ENCODE measurements at places on chromosomes 5 and 9.

GRCh38 chr9:112258106-112258505 lies 75.3 kb downstream of the PTBP3 start:
- no peak for DNase-seq

- peak; percentile 61 for DNase-seq
Measured at GRCh38 chr5:10621832-10622231, 58.0 kb downstream of the ANKRD33B start.

DNA sequence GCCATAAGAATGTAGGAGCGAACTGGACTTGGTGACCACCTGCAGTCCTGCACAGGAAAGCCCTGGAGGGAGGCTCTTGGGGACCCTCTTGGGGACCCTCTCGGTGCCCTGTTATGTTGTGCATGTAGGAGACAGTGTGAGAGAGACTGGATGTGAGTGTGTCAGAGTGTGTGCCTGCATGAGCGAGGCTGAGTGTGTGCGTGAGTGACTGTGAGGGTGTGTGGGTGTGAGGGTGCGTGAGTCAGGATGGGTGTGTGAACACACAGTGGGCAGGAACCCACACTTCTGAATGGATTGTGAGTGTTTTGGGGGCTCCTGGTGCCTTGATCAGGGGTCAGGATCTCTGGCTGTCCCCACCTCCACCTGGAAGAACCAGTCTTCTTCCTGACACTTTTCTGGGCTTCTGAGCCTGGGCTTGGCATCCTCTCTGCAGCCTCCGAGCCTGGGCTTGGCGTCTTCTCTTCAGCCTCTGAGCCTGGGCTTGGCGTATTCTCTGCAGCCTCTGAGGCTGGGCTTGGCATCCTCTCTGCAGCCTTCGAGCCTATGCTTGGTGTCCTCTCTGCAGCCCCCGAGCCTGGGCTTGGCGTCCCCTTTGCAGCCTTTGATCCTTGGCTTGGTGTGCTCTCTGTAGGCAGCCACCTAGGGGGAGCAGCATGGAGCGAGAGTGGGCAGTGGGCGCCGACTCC lies 25.6 kb upstream of the ANKRD33B start:
- no peak for DNase-seq

GRCh38 chr5:94396687-94397086 lies 221.7 kb downstream of the KIAA0825 start:
- no peak for DNase-seq

DNA sequence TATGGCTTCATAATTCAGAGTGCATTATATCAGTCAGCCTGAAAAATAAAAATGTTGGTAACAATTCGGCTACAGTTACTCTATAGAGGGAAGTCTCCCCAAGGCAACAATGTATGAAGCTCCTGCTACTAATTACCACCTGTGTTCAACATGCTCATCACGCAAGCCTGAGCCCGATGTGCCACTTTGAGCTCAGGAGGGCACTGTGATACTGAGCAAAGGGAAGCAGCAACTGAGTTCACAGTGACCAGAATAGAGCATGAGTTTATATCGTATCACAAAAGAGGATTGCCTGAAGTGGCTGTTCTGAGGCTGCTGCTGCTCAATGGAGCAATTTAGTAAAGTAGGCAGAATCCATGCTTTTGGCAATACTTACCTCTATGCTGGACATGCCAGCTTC lies 202.0 kb upstream of the HAPLN1 start:
- no peak for DNase-seq

DNA sequence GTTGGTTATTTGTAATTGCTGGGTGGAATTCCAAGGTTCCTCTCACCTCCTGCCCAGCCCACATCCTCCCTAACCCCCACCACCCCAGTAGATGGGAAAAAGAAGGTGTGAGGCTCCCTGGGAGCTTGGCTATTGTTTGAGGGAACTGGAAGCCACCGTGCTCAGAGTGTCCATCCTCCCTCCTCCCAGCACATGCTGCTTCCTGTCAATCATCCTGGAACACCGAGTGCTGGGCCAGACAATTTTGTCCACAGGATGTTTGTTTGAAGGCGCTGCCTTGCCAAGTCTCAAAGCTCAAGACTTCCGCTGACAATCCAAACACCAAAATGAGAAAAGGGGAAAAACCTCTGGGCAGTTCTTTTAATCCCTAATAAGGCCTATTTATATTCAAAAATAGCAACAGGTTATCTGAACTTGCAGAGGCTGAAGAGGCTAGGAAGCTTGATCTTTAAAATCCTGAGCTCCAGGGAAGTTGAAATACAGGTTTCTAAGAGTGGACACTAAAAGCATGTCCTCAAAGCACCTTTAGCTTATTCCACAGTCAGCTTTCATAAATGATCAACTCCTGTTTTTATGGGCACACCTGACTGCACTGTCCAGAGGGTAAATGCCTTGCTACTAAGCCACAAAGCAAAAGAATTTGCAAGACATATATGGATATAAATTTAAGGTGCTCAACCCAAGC lies 286.7 kb downstream of the NFIB start:
- DNase-seq: peak; percentile 91

DNA sequence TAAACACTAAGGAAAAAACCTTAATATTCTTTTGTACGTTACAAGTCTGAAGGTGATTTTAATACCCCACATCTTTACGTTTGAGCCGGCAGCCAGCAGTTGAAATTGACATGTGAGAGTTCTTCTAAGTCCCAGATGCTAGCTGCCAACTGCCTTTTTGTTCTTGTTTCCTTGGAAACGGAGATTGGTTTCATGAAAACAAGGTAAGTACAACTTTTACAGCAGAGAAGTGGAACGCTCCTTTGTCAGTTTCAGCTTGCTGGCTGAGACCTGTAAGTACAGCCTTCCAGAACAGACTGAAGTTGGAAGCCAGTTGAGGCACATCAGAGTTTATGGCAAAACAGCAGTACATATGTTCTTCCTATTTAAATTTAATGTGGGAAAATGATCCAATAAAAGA lies 1018.4 kb upstream of the ARRDC3 start:
- no peak for DNase-seq

GRCh38 chr5:22947921-22948320 lies 94.8 kb upstream of the CDH12 start:
- no peak for DNase-seq

GRCh38 chr5:121762426-121762825 lies 89.3 kb upstream of the FTMT start:
- no peak for DNase-seq

DNA sequence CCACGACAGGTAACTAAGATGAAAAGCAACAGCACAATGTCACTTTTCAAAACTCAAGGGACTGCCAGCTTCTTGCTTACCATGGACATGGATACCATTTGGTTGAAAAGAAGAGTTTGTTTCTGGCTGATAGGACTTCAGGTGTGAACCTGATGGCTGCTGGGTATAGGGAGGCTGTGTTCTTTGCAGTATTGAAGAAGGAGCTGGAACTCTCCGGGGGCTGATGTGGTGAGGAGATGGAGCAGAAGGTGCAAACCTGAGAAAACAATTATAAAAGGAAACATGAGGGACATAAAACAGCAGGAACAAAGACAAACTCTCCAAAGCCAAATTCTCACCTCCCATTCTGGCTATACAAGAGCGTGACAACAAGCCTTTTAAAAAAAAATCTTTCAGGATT lies 330.1 kb upstream of the RFX3 start:
- no peak for DNase-seq

DNA sequence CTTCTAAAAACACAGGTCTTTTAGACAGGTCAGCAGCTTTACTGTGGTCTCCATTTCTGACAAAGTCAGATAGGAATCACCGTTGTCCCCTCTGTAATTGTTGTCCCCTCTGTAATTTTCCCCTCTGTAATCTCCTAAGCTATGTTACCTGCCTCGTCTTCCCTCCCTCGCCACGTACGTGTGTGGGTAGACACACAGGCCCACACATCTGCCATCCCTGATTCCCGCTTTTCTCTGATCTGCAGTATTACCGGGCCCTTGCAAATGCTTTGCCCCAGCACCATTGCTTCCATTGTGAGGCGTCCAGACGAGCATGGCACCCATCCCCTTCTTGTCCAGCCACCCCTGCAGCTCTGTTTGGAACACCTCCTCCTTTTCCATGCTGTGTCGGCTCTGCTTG lies 45.0 kb upstream of the POMT1 start:
- DNase-seq: no peak

- DNase-seq: no peak
Measured at GRCh38 chr9:2740616-2741015, 23.3 kb downstream of the KCNV2 start.

DNA sequence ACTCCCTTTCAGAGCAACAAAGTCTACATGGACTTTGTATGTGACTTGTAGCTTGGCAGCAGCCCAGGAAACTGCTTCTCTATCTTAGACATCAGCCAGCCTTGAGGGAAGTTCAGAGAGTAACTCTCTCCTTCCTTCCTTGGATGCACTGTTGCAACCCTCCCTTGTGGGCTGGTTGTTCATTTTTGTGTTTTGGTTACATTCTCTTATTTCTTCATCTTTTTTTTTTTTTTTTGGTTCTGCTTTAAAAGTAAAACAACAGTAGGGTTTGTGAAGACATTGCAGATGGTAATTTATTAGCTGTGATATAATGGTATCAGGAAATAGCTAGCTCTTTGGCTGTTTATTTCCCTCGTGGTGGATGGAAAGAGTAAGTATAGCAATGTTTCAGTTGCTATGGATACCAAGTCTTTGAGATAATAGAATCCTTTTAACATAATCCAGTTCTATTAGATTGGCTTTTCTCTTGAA lies 97.9 kb upstream of the MAMDC2 start:
- peak; percentile 25 for DNase-seq

- DNase-seq: no peak
Measured at GRCh38 chr9:105333076-105333475, 88.6 kb downstream of the SLC44A1 start.

DNA sequence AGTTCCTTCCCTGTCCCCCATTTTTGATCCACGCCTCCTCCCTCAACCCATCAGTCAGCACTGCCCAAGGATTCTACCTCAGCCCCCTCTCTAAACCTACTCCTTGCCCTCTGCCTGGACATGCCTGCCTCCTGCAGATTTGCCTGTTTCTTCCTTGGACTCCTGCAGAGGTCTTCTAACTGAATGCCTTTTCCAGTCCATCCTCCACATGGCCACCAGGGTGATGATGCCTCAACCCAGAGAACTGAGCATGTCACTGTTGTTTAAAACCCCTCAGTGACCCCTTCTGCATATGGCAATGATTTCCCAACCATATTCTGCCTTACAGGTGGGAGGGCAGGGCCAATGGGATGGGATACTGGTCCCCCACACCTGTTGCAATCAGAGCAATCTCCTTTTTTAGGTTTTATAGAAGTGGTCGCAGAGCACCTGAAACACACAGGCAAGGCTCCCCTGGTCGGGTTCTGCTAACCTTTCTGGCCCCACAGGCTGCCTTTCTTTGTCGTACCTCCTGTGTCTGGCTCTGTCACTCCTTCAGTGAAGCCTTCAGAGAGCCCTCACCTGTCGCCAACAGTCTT lies 9.3 kb downstream of the PHYKPL start:
- DNase-seq: no peak

DNA sequence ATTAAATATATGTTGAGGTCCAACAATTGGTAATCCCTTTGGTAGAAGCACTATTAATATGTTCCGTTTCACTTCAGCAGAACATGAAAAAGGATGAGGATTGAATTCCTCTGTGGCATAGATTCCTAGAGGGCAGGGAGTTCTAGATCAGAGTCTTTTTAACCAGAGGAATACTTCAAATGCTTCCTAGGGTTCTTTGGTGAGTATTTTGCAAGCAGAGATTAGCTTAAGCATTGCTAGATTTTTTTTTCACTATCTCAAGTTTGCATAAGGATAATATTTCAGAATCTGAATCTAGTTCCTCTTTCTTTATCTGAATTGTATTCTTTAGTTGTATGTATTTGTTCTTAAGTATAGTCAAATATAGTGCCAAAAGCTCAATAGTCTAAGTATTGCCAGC lies 116.6 kb upstream of the ADAMTSL1 start:
- DNase-seq: no peak

GRCh38 chr5:140293849-140294100 lies 9.1 kb downstream of the PFDN1 start:
- DNase-seq: no peak

GRCh38 chr9:83778164-83778563 lies 39.4 kb downstream of the GKAP1 start:
- no peak for DNase-seq

DNA sequence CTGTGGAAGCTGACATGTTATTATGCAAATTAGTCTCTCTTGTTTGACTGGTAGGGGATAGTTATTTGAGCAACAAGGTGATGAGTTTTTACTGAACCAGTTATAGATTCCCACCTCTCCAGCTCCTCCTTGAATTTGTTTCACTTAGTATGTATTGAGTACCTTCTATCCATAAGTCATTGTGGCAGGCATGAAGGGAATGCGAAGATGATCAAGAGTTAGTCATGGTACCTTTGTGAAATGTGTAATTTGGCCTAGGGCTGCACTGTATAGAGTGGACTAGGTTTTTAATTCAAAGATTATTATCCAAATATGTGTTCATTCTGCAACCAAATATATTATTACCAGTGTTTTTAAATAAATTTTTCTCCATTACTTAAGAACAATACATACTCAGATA lies 110.1 kb downstream of the HACD4 start:
- no peak for DNase-seq

DNA sequence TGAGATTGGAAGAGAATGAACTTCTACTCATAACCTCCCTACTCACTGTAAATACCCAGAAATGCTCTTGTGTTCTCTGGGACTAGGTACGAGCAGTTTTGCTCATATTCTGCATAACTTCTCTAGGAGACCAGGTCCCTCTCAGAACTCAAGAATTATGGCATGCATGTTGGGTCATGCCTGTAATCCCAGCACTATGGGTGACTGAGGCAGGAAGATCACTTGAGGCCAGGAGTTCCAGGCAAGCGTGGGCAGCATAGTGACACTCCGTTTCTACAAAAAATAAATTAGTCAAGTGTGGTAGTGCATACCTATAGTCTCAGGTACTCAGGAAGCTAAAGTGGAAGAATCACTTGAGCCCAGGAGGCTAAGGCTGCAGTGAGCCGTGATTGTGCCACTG lies 141.9 kb downstream of the OXCT1 start:
- no peak for DNase-seq

GRCh38 chr9:127506117-127506813 lies 55.0 kb downstream of the LRSAM1 start:
- DNase-seq: no peak

DNA sequence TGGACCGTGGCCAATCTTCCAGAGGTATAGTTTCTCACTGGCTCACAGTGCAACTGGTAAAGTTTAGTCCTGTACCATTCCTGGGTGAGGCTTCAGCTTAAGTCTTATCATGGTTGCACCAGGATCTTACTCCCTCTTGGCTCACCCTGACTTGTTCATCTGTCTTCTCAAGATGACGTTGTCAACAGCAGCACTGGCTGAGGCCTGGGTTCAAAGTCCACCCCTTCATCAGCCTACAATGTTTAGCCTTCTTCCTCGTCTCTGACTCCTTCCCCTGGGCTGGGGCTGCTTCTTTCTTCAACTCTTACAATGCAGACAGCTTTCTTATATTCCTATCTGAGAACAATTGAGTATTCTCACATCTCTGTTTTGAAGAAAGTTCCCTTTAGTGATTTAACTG lies 311.1 kb upstream of the CLINT1 start:
- DNase-seq: no peak

GRCh38 chr5:44862808-44863207 lies 54.1 kb downstream of the MRPS30 start:
- DNase-seq: peak; percentile 1

Data from dermis microvascular lymphatic vessel endothelial cell (primary cell).